ENCODE measurements at places on chromosomes 11 and 22. TPM values are rescaled to one million over a fixed set of nuclear protein-coding genes. Genes with fewer than 3 reads are reported as not detected.

CHRM1 gene
- not detected for total RNA-seq

HTR3B gene
- not detected for total RNA-seq

MUC15 gene
- total RNA-seq: not detected

KCNJ11 gene
- total RNA-seq: under 0.01 TPM

SERPIND1 gene
- not detected for total RNA-seq

CNTN5 gene
- total RNA-seq: 1.5 TPM

OR6T1 gene
- total RNA-seq: not detected

PRG2 gene
- total RNA-seq: 2.3 TPM

ESAM gene
- total RNA-seq: 7.1 TPM

OR8K1 gene
- total RNA-seq: not detected

PRR5L gene
- total RNA-seq: 11.1 TPM

CARD18 gene
- total RNA-seq: not detected

KCNA4 gene
- total RNA-seq: under 0.01 TPM

SMTNL1 gene
- not detected for total RNA-seq

RAB39A gene
- not detected for total RNA-seq

CYP2D6 gene
- 0.56 TPM for total RNA-seq

LRRC32 gene
- 57.8 TPM for total RNA-seq

P2RX6 gene
- 2.7 TPM for total RNA-seq

FBXO3 gene
- total RNA-seq: 49.0 TPM

WT1 gene
- total RNA-seq: 0.28 TPM

SEC14L6 gene
- total RNA-seq: 0.28 TPM

THY1 gene
- total RNA-seq: 9.6 TPM

CRYBB1 gene
- total RNA-seq: not detected

CDC42BPG gene
- total RNA-seq: 1.1 TPM

OR2AT4 gene
- total RNA-seq: not detected

OR52N5 gene
- not detected for total RNA-seq

DDT gene
- 127 TPM for total RNA-seq

APOL6 gene
- total RNA-seq: 18.6 TPM

HORMAD2 gene
- under 0.01 TPM for total RNA-seq

CASP12 gene
- under 0.01 TPM for total RNA-seq

DCHS1 gene
- total RNA-seq: 1.3 TPM

CALCA gene
- total RNA-seq: not detected

PNPLA3 gene
- 6.2 TPM for total RNA-seq

CCDC157 gene
- 1.7 TPM for total RNA-seq
